ENCODE measurements at places on chromosomes 13 and 19.

DNA sequence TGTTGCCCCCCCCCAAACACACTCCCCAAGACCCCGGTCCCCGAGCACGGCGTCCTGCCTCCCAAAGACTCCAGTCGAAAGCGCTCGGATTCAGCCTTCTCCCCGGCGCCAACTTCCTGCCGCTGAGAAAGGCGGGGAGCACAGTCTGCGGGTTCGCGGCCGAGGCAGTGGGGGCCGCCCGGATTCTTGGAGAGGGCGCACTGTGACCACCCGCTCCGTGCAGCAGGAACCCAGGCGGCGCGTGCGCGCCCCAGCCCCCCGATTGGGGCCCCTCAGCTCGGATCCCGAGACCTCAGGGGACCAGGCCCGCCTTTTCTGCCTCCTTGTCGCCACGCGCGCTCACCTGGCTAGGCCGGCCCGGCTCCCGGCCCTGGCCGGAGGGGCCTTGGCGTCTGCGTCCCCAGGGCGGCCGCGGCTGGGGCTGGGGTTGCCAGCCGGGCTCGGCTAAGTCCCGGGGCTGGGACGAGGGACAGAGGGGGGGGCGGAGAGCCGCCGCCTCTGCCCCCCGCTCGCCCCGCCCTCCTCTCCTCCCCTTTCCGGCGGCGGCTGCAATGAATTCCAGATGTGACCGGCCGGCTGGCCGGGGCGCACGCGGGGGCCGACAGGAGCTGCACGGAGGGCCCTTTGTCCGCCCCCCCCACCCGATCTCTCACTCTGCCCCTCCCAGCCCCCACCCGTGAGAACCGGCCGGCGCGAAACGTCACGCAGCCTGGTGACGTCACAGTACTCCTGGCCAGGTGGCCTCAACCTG is at the start of gene S1PR2:
Gene S1PR2, minus strand, starts transcription at position 471 of the 751 bp plus-strand sequence. CDS start 6,426 bp downstream, outside the sequence.
- peak; percentile 65 for DNase-seq

DNA sequence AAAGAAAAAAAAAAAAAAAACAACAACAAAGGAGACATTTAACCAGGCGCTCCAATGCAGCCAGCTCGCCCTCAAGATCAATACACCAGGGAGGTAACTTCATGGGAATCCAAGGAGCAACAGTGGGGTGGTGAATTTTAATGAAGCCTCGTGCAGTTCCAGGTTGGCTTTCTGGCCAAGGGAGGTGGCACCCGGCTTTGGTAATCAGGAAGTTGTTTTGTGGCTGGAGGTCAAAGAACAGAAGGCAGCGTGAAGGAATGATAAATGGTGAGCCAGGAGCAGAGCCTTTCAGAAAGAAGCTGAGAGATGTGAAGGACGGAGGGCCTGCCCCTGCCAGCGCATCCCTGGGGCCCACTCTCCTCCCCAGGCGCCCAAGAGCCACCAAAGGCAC is 188.2 kb upstream of the TSC22D1 start:
- DNase-seq: no peak

- no peak for DNase-seq
These were observed 60.7 kb downstream of the ZNF429 start for GRCh38 chr19:21566073-21566472.

DNA sequence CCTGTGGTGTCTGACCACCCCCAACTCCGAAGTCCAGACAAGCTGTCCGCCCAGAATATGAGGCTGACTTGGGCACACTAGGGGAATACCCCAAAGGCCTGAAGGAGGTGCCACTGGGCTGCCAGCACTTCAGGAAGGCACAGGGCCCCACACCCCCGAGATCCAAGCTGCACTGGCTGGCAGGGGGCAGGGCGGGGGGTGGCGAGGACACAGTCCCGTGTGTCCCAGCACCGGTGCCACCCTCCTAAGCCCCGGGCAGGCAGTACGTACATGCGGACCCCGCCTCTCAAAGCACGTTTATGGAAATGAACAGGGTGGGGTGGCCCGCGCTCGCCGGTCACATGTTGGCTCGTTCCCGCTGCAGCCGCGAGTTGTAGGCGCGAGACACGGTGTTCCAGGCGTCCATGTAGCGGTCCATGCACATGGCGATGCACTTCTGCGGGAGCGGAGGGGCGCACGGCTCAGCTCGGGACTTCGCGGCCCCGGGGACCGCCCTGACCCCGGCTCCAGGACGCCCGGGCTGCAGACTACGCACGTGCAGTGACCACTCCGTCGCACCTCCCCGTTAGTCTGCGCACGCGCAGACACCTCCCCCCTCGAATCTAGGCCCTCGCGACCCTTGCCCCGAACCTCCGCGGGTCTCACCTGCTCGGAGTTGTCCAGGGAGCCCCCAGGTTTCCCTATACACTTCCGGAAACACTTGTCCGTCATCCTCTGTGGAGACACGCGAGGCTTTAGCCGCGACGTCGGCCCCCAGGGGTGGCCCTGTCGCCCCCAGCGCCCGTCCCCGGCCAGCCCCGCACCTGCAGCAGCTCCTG is 566 bp downstream of the TIMM13 start:
- no peak for DNase-seq

DNA sequence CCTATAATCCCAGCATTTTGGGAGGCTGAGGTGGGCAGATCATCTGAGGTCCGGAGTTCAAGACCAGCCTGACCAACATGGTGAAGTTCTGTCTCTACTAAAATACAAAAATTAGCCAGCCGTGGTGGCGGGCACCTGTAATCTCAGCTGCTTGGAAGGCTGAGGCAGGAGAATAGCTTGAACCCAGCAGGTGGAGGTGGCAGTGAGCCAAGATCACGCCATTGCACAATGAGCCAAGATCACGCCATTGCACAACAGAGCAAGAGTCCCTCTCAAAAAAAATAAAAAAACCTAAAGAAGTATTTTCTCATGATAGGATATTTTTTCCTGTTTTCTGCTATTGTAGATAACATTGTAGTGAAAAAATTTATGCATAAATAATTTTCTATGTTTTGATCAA is 13.3 kb downstream of the IFT88 start:
- DNase-seq: no peak

DNA sequence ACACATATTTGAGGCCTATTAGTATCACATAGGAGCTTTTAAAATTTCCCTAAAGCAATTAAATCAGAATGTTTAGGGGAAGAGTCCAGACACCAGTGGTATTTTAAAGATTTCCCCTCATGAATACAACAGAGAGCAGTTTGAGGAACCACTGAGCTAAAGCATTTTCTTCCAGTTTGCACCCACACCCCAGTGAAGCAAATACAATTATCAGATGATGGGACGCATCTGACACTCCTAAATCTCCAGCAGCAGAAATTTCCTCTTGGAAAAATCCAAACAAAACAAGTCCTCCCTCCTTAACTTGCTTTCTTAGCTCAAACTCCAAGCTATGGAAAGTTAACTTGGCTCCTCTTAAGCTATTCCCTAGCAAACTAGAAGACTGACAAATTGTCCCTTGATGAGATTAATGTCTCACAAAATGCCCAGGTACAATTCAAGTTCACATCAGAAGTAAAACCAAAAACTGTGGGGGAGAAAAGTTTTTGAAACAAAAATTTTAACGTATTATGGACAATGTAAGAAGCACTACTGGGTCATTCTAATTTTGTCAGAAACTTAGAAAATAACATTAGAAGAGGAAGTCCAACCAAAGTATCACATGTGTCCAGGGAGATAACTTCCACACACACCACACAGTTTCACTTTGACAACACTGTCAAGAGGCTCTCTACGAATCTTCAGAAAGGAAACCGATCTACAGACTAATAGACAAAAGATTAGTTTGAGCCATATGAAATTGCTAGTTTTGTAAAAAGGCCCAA is 74.1 kb downstream of the ABCC4 start:
- no peak for DNase-seq

DNA sequence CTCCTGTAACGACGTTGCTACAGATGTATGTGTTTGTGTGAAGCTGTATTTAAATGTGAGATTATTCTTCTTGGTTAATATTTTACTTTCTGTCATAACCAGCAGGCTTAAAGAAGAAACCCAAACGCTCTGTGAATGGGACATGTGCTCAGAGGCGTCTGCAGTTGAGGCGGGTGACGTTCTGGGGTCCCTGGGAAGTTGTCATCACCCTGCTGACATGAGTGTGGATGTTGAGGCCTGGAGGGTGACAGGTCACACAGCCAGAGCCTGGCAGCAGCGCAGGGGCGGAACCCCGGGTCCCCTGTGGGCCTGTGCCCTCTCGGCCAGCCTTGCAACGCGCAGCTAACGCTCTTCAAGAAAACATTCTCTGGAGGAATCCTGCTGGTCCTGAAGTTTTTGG is 16.6 kb downstream of the RASA3 start:
- DNase-seq: no peak

DNA sequence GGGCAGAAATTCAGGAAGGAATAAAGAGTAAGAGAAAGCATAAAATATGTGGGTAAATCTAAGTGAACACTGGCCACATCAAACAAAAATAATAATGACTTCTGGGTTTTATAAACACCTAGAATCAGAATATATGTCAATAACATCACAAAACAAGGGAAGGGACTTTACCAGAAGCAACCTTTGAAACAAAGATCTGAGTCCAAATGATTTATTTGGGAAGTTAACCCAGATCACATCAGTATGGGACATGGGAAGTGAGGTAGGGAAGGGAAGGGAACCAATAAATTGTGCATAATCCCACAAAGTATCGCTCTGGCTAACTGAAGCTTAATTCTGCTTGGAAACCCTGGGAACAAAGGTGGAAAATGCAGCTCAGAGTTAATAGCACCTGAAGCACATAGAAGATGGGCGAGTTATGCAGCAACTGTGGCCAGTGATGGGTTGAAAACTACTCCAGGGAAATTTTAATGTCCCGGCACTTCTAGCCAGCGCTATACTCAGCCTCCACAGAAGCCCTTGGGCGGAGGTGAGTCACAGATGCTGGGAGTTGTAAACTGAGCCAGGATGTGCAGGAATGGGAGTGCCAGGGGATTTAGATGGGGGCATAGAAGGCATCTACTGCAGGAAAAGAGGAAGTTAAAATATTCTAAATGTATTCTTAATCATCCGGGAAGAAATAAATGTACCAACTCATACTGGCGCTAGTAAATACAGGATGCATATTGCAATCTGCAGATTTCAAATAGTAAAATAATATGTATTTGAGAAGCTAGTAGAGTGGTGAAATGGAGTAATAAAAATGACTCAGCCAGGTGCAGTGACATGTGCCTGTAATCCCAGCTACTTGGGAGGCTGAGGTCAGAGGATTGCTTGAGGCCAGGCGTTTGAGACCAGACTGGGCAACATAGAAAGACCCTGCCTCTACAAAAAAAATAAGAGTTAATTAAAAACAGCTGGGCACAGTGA is 34.2 kb upstream of the CEBPG start:
- no peak for DNase-seq

DNA sequence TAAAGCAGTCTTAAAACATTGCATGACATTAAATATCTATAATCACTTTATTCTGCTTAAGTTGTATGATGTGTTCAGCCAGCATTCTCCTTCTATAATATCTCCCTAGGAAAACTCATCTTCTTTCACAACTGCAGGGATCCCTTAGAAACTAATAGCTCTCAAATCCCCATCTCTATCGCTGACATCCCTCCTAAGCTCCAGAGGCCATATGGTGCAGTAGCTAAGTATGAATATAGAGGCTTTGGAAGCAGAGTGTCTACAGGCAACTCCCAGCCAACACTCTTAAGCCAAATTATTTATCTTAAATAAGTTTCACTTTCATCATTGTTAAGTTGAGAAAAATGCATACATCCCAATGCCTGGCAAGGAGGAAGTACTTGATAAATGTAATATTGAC is 349.5 kb upstream of the MIR17HG start:
- no peak for DNase-seq

DNA sequence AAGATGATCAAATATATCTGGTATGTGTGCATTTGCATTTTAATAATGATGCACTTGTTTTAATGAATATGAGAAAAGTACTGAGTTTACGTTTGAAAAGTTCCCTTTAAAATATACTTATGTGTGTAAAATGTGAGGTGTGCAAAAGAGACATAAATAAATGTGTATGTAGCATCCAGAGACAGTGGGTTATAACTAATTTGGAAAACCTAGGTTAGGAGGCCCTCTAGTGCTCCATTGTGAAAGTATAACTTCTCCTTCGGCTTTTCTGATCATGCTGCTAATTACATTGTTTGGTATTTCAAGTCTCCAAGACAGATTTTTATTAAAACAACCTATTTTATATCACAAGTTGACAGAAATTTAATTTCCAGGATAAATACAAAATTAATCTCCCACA is 30.1 kb downstream of the SCEL start:
- peak; percentile 28 for DNase-seq

DNA sequence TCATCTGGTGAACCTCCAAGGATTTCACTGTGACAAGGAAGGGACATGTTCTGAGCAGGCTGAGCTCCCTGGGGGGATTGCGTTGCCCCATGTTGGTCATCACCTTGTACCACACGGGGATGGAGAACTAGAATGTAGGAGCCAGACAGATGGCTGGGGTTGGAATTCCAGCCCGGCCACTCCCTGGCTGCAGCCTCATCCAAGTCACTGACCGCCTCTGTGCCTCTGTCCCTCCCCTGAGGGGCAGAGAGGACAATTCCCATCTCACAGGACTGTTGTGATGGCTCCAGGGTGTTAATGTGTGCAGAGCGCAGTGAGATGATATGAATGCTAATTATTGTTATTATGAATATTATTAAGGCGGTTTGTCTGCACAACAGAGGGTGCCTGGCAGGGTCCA is 24.1 kb downstream of the ADGRL1 start:
- DNase-seq: no peak

DNA sequence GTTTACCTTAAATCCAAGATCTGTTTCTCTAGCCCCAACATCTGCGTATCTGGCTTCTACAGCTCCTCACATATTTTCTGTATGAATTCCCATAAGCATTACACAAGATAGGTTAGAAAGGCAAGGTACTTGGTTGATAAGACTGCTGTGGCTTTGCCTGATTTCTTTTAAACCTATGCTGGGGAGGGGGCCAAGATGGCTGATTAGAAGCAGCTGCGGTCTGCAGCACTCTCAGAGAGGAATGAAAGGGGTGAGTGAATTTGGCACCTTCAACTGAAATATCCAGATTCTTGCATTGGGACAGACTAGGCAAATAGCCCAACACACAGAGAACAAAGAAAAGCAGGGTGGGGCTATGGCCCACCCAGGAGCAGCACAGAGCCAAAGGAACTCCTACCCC is 12.2 kb upstream of the DLEU7 start:
- DNase-seq: no peak

DNA sequence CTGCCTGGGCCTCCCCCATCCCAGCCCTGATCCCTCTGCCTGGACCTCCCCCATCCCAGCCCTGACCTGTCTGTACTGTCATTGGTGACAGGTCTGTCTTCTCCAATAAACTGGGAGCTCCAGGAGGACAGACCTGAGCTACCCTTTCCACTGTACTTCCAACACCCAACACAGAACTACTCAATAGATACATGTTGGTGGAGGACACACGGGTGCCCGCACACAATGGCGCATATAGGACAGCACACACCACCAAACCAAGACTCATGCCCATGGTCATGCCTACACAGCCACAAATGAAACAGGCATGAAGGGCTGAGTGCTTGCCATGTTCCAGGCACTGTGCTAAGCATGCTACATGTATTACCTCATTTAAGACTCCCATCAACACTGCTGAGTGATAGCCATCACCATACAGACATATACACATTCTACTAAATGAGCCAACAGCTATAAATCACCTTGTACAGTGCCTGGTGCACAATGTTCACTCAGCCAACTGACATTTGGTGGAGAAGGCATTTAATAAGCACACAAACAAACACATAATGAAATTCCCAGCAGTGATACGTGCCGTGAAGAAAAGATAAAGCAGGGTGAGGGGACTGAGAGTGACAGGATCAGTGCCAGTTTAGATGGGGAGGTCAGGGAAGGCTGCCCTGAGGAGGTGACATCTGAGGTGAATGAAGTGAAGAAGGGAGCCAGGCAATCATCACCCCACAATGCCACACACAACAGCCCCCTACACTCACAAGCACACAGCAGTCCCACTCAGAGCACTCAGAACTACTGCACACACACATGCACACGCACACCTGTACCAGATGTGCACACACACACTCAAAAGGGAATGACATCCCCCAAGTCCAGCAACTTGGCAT is 857 bp downstream of the POU2F2 start:
- no peak for DNase-seq
